Naive thymus-derived CD8-positive, alpha-beta T cell (primary cell): ENCODE measurements at places on chromosomes 13 and 19. TPM values are rescaled to one million over a fixed set of nuclear protein-coding genes. Genes with fewer than 3 reads are reported as not detected.

STOML3 gene
- not detected for polyA plus RNA-seq

ZNF418 gene
- not detected for polyA plus RNA-seq

SYT5 gene
- 0.25 TPM for polyA plus RNA-seq

SULT2B1 gene
- not detected for polyA plus RNA-seq

NCR1 gene
- 9.8 TPM for polyA plus RNA-seq

SHFL gene
- 32.0 TPM for polyA plus RNA-seq

SSC5D gene
- polyA plus RNA-seq, result 0.02 TPM

RHPN2 gene
- polyA plus RNA-seq, result 1.1 TPM

- DNase-seq, result no peak
- no peak overlapping the region for H3K27ac ChIP-seq
- no peaks in the 10 kb centered on the region for H3K27me3 ChIP-seq
Measured at GRCh38 chr19:37929355-37929923, 22.4 kb downstream of the SIPA1L3 start.

DNA sequence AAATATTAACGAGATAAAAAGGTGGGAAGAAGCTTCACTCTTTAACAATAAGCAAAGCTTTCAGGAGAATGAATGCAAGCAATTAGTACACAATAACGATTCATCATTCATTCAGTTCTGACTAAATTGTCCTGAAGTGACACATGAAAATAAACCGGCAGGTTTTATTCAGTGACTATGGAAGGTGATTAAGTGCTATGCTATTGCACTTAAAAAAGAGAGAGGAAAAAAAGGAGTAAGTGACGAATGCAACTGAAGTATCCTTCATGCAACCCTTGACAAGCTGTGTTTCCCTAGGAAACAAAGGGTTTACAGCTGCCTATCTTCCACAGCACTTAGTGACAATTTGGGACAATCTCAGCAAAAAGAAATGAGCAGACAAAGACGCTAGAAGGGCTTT lies 1.4 kb downstream of the LIG4 start:
- peaks cover 21% of the 10 kb centered on the region for H3K36me3 ChIP-seq
- H3K27me3 ChIP-seq, result no peaks in the 10 kb centered on the region
- no peak for DNase-seq
- H3K4me1 ChIP-seq, result peaks cover 53% of the 10 kb centered on the region
- peak overlapping the region; percentile 95 for H3K27ac ChIP-seq

- H3K36me3 ChIP-seq, result peaks cover 6% of the 10 kb centered on the region
- no peak overlapping the region for H3K27ac ChIP-seq
- no peaks in the 10 kb centered on the region for H3K4me1 ChIP-seq
- no peak overlapping the region for H3K4me3 ChIP-seq
Measured at GRCh38 chr19:16951529-16951928, 62.7 kb downstream of the F2RL3 start.

GRCh38 chr13:40172149-40172591 lies 494.3 kb downstream of the FOXO1 start:
- H3K36me3 ChIP-seq, result peaks cover 5% of the 10 kb centered on the region
- peaks cover 44% of the 10 kb centered on the region for H3K4me1 ChIP-seq
- no peak overlapping the region for H3K27ac ChIP-seq
- H3K27me3 ChIP-seq, result no peaks in the 10 kb centered on the region
- no peak for DNase-seq
- peak overlapping the region; percentile 23 for H3K4me3 ChIP-seq

DNA sequence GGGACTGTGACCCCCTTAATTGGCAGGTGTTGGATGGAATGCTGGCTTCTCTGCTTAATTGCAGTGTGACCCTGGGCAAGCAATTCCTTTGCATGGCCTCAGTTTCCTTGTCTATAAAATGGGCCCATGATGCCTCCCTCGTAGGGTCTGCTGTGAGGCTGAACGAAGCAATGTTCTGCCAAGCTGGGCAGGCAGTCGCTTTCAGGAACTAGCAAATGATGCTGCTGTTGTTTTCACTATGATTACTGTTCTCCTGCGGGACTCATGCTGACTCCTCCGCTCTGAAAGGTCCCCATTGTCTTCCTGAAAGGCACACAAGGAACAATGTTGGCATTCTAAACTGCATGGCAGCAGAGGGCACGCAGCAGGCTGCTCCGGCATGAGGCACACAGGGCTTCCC lies 6.8 kb downstream of the BICRA start:
- H3K27me3 ChIP-seq, result no peaks in the 10 kb centered on the region
- peaks cover 9% of the 10 kb centered on the region for H3K36me3 ChIP-seq
- no peak for DNase-seq
- H3K4me1 ChIP-seq, result peaks cover 25% of the 10 kb centered on the region
- H3K4me3 ChIP-seq, result no peak overlapping the region

- no peak overlapping the region for H3K27ac ChIP-seq
- no peaks in the 10 kb centered on the region for H3K27me3 ChIP-seq
- H3K36me3 ChIP-seq, result peaks cover 18% of the 10 kb centered on the region
- H3K4me3 ChIP-seq, result no peak overlapping the region
- peaks cover 20% of the 10 kb centered on the region for H3K4me1 ChIP-seq
Measured at GRCh38 chr13:73745190-73745589, 389.0 kb downstream of the KLF12 start.

- no peak overlapping the region for H3K27ac ChIP-seq
- no peak for DNase-seq
- H3K4me1 ChIP-seq, result no peaks in the 10 kb centered on the region
Measured at GRCh38 chr13:59700281-59700680, 463.4 kb downstream of the DIAPH3 start.

- H3K36me3 ChIP-seq, result no peaks in the 10 kb centered on the region
- no peak overlapping the region for H3K4me3 ChIP-seq
- DNase-seq, result no peak
- H3K4me1 ChIP-seq, result peaks cover 39% of the 10 kb centered on the region
Measured at GRCh38 chr13:28411831-28412353, 83.0 kb downstream of the FLT1 start.
